Spleen (tissue), 13 donors: ENCODE measurements at places on chromosomes 5 and 9. TPM values are rescaled to one million over a fixed set of nuclear protein-coding genes. Genes with fewer than 3 reads are reported as not detected.

DOLPP1 gene
- 7.5 TPM for total RNA-seq

NR4A3 gene
- total RNA-seq: 2.6 TPM

SELENOP gene
- 411 TPM for total RNA-seq

DNA sequence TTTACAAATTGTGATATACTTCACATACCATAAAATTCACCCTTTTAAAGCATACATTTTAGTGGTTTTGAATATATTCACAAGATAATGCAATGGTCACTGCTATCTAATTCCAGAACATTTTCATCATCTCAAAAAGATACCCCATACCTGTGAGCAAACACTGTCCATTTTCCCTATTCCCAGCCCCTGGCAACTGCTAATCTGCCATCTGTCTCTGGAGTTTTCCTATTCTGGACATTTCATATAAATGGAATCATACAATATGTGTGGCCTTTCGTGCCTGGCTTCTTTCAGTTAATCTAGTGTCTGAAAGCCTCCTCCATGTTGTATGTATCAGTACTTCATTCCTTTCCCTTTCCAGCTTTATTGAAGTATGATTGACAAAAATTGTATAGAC lies 14.7 kb downstream of the SNX30 start:
- no peak for DNase-seq

DNA sequence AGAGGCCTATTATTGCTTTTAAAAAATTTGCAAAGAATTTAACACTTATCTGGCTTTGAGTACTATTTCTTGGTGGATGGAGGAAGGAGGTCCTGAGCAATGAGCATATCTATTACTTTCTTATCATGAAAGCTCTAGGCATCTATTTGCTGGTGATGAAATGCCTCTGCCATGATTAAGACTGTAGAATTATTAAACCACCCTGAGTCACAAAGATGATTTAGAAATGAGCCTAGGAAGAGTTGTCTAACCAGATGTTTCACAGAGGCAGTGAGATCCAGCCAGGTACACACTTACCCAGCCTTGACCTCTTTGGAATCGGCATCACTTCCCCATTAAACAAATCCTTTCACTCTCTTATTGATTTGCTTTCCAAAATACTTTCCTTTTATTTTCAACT lies 304.4 kb upstream of the KIF2A start:
- DNase-seq: no peak

GMCL2 gene
- total RNA-seq: not detected

GRCh38 chr5:86572825-86573517 lies 44.8 kb upstream of the COX7C start:
- DNase-seq: no peak

DNA sequence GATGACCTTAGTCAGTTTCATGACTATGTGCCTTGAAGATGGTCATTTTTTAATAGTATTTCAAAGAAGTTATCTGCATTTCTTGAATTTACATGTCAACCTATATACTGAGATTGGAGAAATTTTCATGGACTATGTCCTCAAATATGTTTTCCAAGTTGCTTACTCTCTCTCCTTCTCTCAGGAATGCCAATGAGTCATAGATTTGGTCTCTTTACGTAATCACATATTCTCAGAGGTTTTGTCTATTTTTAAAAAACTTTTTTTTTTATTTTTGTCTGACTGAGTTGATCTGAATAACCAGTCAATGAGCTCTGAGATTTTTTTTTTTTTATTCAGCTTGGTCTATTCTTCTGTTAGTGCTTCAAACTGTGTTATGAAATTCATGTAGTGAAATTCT lies 374.7 kb upstream of the GRIN3A start:
- no peak for DNase-seq

- no peak for DNase-seq
These were observed 6.8 kb downstream of the LSM11 start for GRCh38 chr5:157750320-157750719.
